ENCODE measurements at places on chromosomes 1 and 21.

DNA sequence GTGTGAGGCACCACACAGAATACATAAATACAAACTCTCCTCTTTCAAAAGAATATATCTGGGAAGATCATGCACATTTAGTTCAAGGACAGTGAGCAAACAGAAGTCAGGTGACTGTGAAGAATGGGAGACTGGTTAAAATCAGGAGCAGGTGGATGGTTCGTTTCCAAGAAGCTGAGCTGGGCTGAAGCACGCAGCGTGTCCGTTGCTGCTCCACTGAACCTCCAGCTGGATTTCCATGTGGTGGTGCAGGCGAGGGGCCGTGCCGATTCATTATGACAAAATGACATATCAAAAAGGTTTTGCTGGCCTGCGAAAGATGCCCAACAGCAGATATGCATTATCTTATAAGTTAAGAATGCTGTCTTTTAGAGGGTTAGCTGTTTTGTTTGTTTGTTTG is 66.0 kb downstream of the OLIG1 start:
- no peak for DNase-seq

DNA sequence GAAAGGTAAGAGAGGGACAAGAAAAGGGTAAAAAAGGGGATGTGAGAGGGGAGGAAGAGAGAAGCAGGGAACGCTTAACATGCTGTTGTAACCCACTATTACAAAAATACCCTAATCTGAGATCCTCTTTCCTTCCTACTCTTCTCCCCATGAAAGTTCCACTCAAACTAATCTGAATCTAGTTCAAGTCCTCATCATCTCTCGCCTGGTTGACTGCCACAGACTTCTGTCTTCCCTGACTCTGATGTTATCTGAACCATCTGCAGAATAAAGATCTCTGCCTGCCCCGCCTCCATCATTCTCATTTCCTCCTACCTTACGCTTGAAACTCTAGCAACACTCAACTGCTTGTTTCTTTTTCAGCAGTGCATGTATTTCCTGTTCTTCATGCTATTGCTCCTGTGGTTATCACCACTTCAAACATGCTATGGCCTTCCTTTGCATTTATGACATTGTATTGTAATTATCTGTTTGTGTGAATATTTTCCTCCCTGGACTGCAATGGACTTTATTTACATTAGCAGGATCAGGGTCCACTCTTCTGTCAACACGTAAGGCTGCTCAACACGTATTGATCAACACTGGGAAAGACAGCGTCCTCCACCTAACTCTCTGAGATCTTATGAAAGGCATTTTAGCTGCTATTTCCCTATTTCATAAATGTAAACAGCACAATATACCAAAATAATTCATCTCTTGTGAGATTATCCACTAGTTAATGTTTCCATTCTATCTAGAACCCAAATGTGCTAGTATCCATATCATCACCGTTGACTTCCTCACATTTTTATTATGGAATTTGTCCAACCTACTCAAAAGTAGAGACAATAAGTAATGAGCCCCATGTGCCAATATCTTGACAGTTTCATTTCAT is 215.5 kb upstream of the USP25 start:
- peak; percentile 62 for DNase-seq

DNA sequence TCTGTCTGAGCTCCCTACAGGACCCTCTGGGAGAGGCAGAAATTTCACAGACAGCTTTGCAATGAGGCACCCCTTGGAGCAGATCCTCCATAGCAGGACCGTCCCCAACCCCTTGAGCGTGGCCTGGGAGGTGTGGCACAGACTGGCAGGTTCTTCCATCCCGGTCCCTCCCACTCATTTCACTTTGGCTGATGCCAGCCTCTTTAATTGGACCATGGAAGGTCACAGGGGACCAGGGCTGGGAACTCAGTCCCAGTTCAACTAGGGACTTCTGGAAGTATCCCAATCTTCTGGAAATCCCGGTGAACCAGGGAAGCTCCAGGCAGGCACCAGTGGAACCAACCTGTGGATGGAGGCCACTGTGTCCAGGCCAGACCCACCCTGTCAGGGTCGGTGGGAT is 83.7 kb downstream of the SPSB1 start:
- no peak for DNase-seq

DNA sequence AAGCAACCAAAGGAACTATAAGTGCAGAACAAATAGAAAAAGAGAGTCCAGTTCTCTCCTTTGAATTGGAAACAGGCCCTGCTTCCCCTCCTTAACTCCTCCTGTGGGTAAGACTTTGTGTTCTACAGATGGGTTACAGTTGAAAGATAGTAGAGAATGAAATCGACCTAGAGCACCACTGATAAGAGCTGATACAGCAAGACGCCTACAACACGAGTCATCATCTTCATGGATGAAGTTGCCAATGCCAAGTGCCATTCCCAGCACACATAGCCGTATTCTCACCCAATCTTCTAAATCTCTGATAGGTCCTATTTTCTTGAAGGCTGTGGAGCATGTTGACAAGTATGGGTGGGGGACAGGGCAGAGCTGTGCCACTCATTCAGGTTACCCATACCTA is 99.8 kb upstream of the CAMK1G start:
- no peak for DNase-seq

GRCh38 chr1:55209247-55209646 is 5.9 kb downstream of the USP24 start:
- DNase-seq = no peak

GRCh38 chr1:9347095-9347850 is 54.6 kb downstream of the SPSB1 start:
- DNase-seq = no peak

DNA sequence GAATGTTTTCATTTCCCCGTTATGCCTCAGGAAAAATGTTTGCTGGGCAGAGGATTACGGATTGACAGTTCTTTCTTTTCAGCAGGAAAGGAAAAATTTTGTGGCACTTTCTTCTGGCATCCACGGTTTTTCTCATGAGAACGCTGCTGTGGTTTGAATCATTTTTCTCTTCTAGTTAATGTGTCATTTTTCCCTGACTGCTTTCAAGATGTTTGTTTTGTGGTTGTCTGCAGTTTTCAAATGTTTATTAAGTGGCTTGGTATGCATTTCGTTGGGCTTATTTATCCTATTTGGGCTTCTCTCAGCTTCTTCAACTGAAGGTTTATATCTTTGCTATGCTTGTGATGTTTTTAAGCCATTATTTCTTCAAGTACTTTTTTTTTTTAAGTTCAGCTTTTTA is 359.0 kb downstream of the RGS7 start:
- DNase-seq = no peak

Measured in T-cell (primary cell).